Effector CD4-positive, alpha-beta T cell (primary cell): ENCODE measurements at places on chromosomes 6 and 20.

- DNase-seq, result no peak
Observed at GRCh38 chr6:28657381-28657768, 131.7 kb downstream of the GPX5 start.

- DNase-seq, result no peak
Observed at GRCh38 chr6:4352731-4353130, 217.4 kb upstream of the ECI2 start.

DNA sequence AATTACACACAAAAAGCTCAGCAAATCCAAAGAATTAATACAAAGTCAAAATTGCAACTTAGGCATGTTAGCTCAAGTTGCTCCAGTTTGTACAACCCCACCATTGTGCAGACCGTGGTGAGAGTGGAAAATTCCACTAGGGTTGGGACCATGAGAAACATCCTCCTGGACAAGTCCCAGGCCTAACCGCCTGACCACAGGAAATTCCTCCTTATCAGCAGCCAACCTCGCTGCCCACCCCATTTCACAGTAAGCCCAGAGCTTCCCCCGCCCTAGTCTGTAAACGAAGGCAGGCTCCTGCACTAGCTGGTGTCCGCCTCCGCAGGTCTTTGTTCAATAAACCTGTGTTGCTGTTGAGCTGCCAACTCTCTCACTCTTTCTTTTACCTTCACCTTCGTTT is 1023.3 kb downstream of the EYS start:
- DNase-seq, result no peak

- DNase-seq, result no peak
Observed at GRCh38 chr20:57948180-57948955, 238.6 kb upstream of the PMEPA1 start.

DNA sequence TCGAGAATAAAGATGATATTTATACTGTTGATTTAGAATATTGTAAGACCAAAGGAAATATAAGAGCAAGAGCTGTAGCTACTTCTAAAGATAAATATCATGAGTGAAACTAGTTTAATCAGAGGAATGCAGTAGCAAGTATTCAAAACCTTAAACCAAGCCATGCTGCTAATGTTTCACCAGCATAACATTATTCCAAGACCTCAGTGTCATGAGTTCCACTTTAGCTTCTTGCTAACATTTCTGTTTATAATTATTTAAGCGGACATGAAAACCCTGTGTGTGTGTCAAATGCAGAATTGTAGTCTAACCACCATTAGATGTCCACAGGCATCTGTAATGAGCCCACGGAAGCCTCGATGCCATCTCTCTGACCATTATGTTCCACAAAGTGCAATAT is 752.6 kb upstream of the MARCKS start:
- DNase-seq, result no peak

DNA sequence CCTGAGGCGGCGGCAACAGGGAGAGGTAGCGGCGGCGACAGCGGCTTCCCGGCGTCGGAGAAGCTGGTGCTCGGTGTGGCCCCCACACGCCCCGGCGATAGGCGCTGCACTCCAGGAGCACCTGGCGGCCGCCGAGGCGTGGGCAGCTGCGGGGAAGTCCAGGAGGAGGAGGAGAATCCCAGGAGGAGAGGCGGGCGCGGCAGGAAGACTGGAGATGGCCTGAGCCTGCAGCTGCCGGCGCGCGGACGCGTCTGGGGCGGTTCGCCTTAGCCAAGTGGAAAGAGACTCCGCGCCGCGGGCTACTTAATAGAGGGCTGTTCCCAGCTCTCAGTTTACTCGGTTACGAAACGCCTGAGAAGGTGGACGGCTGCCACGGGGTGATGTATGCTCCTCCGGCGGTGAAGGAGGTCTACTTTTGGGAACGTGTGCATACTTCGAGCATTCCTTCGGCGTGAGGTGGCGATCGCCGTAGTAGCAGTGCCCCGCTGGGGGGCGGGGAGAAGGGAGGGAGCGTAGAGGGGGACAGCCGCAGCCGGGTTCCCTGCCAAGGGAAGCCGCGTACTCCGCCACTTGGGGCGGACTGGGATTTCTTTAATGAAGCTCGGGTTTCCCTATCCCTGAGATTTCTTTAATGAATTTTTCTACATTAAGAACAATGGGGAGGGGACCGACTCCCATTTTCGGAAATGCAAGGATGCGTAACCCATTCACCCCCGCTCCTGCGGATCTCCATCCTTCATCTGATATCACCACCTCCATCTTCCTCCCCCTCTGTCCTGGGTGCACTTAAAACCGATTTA is at the start of gene COL12A1:
COL12A1 (minus strand) TSS at position 278 of the 800 bp plus-strand sequence. CDS start 3,261 bp downstream, outside the sequence.
- no peak for DNase-seq

DNA sequence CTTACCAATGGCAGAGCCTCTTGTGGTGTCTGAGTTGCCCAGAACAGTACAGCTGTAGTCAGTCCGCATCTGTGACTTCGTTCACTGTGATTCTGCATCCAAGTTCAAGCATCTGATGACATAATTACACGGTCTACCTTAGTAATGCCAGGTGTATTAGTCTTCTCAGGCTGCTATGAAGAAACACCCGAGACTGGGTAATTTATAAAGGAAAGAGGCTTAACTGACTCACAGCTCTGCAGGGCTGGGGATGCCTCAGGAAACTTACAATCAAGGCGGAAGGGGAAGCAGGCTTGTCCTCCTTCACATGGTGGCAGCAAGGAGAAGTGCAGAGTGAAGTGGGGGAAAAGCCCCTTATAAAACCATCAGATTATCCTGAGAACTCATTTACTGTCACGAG is 163.9 kb upstream of the SULF2 start:
- no peak for DNase-seq

- DNase-seq, result no peak
Observed at GRCh38 chr20:39638731-39639130, 676.6 kb downstream of the DHX35 start.

DNA sequence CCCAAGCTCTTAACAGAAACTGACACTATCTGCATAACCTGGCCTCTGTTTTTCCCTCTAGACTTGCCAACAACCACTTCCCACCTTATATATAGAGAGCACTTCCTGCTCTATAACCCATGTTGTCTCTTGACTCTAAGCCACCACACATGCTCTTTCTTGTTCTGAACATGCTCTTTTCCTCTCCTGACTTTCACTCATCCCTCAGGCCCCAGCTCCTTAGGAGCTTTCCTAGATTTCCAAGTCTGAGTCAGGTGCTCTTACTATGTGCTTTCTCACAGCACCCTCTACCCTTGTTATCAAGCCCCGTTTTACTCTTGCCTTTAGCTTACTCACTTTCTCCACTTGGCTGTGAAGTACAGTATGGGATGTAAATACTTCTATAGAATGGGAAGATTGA is 143.9 kb upstream of the EYA4 start:
- DNase-seq, result no peak

- no peak for DNase-seq
Observed at GRCh38 chr20:24779131-24779530, 169.9 kb upstream of the CST7 start.

DNA sequence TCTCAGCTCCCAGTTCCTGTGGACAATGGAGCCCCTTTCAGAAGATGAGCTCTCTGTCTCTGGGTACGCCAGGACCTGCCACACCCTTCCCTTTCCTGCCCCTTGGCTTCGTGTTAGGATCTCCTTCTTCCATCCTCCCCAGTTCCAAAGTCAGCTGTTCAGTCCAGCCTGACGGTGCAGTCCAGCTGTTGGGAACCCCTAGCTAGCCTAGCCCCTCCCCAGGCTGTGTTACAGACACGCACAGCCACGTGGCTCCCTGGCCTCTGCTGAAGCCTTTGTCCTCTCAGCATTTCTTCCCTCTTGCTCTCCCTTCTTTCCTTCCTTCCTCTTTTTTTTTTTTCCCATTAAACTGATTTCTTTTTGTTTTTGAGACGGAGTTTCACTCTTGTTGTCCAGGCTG is 12.4 kb upstream of the TFAP2C start:
- no peak for DNase-seq

DNA sequence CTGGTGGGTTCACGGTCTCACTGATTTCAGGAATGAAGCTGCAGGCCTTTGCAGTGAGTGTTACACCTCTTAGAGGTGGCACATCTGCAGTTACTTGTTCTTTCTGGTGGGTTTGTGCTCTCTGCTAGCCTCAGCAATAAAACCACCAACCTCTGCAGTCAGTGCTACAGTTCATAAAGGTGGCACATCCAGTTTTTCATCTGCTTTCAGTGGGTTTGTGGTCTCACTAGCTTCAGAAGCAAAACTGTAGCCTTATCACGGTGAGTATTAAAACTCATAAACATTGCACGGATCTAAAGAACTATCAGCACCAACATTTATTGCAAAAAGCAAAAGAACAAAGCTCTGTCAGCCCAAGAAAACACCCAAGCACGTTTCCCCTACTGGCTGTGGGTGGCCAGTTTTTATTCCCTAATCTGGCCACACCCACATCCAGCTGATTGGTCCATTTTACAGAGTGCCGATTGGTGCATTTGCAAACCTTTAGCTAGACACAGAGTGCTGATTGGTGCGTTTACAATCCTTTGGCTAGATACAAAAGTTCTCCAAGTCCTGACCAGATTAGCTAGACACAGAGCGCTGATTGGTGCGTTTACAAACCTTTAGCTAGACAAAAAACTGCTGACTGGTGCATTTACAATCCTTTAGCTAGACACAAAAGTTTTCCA is 3.4 kb upstream of the TMEM14C start:
- no peak for DNase-seq

DNA sequence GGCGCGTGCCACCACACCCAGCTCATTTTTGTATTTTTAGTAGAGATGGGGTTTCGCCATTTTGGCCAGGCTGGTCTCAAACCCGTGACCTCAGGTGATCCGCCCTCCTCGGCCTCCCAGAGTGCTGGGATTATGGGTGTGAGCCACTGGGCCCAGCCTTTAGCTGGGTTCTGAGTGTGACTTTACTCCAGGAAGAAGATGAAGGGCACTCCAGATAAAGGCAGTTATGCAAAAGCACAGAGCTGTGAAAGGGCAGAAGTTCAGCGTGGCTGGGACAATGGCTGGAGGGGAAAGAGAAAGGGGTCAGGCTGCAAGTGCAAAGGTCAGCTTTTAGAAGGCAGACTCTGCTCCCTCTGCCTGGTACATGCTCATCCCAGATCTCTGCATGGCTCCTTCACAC is 39.7 kb downstream of the MAP3K5 start:
- DNase-seq, result no peak

GRCh38 chr20:46260480-46260879 is 47.8 kb downstream of the CDH22 start:
- DNase-seq, result no peak

DNA sequence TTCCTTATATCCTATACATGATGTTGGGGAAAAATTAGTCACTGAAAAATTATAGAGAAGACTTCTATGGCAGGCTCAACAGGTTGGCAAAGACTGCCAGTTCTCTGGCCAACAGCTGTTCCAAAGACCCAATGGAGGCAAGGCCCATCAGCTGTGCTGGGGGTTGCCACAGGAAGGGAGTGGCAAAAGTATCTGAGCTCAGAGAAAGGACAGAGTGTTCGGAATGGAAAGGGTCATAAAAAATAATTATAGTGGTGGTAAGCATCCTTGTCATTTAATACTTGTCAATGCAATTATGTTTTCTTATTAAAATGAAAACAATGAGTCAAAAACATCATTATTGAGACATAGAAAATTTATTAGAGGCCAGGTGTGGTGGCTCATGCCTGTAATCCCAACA is 36.1 kb downstream of the FASTKD5 start:
- DNase-seq, result no peak

DNA sequence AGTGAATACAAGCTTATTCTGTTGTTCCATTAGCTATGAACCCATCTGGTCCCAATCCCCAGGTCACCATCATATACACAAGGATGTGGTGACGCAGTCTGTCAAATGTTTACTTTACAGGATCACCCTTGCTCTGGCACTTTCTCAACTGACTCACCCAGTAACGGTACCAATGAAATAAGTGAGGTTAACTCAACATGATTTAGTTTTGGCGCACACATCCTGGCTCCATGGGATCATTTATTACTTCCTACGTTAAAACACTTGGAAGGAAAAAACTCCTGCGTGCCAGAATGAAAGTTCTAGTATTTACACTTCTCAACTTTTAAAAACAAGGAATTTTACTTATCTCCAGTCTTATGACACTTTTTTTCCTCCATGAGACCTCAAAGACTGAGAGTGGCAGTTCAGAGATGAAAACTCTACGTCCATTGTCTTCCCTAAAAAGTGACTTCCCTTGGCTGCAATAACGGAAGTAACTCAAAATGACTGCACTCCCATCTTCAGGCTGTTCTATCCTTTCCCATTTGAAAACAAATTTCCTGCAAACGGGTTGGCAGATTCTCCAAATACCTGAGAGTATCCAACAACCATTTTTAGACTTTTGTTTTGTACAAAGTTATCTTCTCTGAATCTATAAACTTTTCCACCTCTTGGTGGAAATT is 15.9 kb downstream of the AGPAT4 start:
- DNase-seq, result no peak

DNA sequence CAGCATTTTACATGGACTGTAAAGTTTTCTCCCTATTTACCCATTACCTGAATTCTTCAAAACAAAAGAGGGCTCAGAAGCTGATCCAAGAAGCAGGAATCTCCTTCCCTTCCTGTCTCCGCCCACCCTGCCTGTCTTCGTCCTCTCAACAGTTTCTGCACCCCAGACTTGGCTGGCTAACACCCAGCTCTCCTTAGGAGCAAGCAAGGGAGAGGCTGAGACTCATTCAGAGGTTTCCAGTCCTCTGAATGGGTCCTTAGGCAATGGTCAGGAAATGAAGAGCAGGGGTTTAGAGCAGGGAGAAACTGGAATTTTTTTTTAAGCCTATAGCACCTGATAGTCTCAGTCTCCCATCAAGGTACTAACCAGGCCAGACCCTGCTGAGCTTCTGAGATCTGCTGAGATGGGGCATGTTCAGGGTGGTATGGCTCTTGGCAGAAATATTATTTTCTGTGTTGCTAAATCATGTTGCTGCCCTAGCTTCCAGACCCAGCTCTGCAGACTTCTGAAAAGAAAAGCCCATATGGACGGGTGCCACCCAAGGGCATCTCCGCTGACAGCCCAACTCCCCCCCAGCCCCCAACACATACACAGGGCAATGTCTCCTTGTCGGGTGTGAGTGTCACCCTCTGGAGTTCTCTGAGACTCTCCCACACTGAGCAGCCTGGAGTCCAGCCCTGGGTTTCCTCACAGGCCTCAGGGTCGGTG is 74.6 kb upstream of the CD93 start:
- no peak for DNase-seq

- no peak for DNase-seq
Observed at GRCh38 chr6:150153905-150154492, 11.2 kb downstream of the PPP1R14C start.

DNA sequence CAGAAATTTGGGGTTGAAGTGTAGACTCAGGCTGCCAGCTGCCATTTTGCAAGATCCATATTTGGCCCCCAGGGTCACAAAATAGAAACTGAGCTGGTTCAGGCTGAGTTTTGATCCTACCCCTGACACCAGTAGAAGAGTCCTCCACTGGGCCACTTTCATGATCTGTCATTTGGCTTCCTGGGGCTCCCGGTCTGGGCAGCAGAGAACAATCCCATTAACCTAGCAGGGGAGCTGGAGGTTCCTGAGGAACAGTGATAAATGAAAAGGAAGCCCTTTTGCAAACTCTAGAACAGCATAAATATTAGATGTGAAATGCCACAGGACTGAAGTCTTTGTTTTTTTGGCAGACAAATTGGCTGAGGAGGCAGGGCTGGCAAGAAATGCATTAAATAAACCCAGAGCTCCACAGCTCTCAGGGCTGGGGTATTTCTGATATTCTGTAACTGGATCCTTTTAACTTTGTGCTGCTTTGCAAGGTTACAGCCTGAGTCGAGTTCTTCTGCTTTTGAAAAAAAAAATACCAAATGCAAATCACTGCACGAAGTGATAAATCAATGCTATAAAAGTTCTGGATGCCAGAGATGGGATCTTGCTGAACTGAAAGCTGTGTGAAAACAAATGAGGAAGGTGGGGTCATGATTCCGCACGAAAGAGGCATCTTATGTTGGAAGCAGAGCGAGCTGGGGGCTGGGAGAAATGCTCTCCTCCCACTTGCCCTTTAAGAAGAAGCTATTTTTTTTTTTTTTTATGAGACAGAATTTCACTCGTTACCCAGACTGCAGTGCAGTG is 64.4 kb downstream of the SULF2 start:
- no peak for DNase-seq
